Uterus (tissue), 4 donors: ENCODE measurements at places on chromosomes 12 and 14. TPM values are rescaled to one million over a fixed set of nuclear protein-coding genes. Genes with fewer than 3 reads are reported as not detected.

The TMEM132C gene
- total RNA-seq = 2.4 TPM

The FAM186B gene
- 0.30 TPM for total RNA-seq

The SLC25A47 gene
- total RNA-seq = not detected

The SLC4A8 gene
- 1.3 TPM for total RNA-seq

The LBHD2 gene
- total RNA-seq = not detected

The KLRG1 gene
- total RNA-seq = 1.5 TPM
